ENCODE measurements at places on chromosomes 11 and 22.

DNA sequence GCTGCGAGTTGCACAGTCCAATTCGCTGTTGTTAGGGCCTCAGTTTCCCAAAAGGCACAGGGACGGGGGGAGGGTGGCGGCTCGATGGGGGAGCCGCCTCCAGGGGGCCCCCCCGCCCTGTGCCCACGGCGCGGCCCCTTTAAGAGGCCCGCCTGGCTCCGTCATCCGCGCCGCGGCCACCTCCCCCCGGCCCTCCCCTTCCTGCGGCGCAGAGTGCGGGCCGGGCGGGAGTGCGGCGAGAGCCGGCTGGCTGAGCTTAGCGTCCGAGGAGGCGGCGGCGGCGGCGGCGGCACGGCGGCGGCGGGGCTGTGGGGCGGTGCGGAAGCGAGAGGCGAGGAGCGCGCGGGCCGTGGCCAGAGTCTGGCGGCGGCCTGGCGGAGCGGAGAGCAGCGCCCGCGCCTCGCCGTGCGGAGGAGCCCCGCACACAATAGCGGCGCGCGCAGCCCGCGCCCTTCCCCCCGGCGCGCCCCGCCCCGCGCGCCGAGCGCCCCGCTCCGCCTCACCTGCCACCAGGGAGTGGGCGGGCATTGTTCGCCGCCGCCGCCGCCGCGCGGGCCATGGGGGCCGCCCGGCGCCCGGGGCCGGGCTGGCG is at the start of gene BCR:
Gene BCR (plus strand): TSS at position 209 of the 592 bp plus-strand sequence. CDS start 452 bp downstream, outside the sequence.
- peak; percentile 67 for DNase-seq

- DNase-seq = no peak
These were observed 139.0 kb downstream of the KCNC1 start for GRCh38 chr11:17873586-17873985.

DNA sequence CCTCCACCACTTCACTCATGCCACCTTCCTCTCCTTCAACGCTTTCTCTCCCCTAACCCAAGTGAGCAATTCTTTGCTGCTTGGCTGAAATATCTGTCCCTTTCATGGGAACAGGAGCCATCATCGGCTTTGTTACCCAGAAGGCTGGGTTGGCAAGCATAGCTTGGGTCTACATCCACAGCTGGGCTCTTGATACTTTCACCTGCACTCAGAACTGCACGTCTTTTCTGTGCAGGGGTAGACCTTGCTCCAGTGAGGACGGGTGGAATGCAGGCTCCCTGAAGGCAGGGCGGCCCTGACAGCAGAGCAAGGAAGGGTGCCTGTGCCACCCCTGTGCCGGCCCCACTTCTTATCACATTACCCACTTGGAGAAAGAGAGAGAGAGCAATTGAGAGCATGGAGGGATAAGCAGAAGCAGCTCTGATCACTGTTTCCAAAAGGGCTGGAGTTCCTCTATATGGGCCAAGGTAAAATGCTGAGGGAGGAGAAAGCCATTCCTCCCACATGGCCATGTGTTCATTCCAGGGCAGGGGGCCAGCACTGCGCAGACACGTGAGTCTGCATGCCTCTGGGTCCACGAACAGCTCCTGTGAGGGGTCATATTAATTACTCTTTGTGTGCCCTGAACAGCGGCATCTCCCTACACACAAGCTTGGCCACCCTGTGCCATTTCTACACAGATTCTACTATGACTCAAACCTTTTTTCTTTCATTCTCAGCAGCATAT is 181.8 kb downstream of the BUD13 start:
- DNase-seq = no peak

- DNase-seq = no peak
These were observed 563 bp upstream of the PSMA1 start for GRCh38 chr11:14520747-14521151.

GRCh38 chr11:25633230-25633629 is 698.7 kb upstream of the ANO3 start:
- DNase-seq = no peak

- no peak for DNase-seq
These were observed 15.6 kb downstream of the TOM1 start for GRCh38 chr22:35315141-35315854.

- DNase-seq = no peak
These were observed 37.6 kb downstream of the SHANK2 start for GRCh38 chr11:71214553-71215424.

DNA sequence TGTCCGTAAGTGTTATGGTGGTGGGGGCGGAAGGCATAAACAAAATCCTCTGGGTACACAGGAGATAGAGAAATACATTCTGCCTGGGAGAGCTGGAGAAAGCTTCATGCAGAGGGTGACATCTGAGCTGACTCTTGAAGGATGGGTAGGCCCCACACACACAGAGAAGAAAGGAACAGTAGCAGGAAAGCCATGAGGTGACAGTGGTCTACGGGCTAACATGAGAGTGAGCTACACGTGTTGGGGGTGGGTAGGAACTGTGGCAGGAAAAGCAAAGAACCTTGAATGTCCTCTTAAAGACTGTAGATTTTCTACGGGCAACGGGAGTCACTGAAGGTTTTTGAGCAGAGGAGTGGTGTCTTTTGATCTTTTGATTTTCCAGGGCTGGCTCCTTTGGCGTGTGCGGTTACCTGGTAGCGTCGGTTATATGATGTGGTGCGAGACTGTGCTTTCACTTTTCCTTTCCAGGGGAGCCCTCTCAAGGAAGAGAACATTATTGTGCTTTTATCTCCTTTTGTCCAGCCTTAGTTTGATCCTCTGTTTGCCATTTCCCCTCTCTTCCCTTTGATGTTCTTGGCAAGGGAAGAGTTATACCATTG is 39.7 kb downstream of the ADAMTS8 start:
- DNase-seq = no peak

- no peak for DNase-seq
These were observed 170.2 kb downstream of the DCDC1 start for GRCh38 chr11:31199378-31199777.

- no peak for DNase-seq
These were observed 144.9 kb downstream of the ARHGAP42 start for GRCh38 chr11:100831929-100832494.

DNA sequence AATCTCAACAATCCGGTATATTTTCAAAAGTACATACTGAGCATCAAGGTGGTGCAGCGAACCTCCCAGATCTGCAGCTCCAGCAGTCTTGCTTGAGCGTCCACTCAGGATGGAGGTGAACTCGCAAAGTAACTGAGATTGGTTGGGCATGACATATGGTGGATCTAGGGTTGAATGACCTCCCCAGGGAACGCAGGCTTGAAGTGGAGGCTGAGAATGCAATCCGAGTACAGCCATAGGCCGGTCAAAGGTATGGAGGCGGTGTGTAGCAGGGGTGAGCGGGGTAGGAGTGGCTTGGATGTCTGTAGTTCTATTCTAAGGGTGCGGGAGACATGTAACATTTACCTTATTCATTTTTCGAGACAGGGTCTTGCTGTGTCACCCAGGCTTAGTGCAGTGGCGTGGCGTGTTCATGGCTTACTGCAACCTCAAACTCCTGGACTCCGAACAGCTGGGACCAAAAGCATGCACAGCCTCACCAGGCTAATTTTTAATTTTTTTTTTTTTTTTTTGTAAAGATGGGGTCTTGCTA is 631 bp upstream of the C22orf39 start:
- DNase-seq = peak; percentile 53

DNA sequence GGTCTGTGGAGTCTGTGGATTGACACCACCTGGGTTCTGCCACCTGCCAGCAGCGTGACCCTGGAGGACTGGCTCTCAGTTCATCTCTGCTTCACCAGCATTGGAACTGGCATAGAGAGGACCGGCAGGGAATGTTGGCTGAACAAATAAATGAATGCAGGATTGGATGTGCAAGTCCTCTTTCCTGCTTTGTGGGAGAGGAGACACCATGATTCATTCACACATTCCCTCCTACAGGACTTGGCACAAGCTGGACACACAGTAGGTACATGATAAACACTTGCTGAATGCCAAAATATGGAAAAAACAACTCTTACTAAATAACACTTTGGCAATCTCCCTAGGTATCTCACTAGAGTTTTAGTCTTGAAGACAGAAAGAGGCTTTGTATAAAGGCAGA is 116.6 kb upstream of the NARS2 start:
- DNase-seq = no peak

- DNase-seq = no peak
These were observed 187.6 kb downstream of the PGR start for GRCh38 chr11:100942016-100942415.

DNA sequence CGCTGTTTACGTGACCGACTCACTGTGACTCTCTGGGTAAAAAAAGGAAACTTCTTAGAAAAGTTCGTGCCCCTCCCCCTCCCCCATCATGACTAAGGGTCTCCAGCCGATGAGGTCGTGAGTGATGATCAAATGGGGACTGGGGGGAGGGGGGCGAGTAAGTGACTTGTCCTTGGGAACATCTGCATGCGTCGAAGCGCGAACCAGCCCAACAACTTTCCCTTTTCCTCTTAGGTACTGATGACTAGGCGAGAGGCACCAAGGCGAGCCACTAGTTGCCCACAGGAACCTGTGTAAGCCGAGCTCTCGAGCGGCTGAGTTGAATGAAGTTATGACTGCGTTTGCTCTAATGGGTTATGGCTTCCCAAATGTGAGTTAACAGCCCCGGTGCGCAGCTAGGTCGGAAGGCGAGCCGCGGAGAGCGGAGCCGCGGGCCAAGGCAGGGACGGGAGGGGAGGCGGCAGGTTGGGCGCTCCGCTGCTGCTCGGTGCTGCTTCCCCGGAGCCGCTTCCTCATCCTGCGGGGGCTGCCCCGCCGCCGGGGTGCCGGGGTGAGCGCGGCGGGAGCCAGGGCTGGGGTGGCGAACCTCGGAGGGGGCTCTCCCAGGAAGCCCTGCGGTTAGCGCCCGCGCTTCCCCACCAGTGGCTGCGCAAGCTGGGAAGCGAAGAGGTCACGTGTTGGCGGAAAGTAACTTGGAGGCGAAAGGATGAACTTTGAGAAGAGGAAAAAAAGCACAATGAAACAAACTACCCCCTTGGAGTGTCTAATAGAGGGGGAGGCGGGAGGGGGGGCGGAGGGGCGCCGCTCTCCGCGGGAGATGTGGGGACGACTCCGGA is 22.1 kb upstream of the BDNF start:
- no peak for DNase-seq

- DNase-seq = no peak
These were observed 246.2 kb downstream of the CTTN start for GRCh38 chr11:70644343-70645060.

GRCh38 chr11:27218421-27219038 is 144.5 kb downstream of the CCDC34 start:
- DNase-seq = no peak

DNA sequence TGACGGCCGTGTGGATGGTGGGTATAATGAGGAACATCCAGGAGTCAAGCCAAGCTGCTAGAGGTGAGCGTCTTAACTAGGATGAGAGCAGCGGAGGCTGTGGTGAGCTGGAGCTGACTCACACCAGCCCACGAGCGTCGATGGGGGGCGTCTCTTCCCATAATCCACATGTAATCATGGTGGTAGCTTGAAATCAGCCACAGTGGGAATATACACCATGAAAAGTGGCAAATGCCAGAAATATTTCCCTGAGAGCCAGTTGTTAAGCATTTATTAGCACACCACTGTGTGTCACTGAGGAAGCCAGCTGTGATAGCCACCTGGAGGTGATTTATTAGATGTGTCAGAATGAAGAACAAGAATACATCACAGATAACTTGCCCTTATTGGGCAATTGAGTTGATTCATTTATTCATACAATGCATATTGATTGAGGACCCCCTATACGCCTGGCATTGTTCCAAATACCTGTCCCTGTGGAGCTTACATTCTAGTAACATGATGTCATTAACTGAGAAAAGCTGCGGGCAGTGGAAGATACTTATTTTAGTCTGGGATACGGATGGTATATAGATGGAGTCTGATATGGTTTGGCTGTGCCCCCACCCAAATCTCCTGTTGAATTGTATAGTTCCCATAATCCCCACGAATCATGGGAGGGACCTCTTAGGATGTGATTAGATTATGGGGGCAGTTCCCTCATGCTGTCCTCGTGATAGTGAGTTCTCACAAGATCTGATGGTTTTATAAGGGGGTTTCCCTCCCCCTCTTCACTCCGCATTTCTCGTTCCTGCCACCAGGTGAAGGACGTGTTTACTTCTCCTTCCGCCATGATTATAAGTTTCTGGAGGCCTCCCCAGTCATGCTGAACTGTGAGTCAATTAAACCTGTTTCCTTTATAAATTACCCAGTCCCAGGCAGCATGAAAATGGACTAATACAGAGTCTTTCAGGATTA is 473.4 kb downstream of the METTL15 start:
- no peak for DNase-seq

DNA sequence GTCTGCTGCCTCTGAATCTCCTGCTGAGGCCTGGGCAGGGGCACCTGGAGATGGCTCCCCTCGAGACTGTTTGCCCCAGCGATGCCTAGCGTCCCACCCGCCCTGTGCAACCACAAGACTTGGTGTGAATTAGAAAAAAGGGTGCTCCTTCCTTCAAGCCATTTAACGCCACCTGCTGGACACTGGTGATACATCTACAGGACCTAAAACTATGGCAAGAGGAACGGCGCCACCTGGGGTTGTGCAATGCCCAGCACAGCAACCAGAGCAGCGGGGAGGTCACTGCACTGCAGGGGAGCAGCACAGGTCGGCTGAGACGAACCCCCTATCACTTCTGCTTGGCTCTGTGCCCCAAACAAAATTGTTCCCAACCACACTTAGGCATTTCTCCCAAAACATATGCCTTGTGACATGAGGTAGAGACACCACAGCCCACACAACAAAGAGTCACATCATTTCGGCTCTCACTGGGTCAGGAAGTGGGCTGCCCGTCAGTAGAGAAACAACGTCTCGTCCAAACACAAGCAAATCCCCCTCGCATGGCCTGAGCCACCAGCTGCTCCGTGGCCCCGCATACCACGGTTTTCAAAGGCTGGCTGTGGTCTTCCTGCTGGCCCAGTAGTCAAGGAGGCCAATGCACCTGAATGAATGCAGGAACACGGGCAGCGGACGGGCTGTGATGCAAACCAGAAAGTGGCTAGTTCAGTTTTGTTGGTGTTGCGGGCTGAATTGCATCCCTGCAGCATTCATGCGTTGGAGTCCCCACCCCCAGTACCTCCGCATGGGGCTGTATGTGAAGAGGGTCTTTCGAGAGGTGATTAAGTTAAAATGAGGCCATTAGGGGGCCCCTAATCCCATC is 171.9 kb downstream of the SHANK2 start:
- peak; percentile 47 for DNase-seq

DNA sequence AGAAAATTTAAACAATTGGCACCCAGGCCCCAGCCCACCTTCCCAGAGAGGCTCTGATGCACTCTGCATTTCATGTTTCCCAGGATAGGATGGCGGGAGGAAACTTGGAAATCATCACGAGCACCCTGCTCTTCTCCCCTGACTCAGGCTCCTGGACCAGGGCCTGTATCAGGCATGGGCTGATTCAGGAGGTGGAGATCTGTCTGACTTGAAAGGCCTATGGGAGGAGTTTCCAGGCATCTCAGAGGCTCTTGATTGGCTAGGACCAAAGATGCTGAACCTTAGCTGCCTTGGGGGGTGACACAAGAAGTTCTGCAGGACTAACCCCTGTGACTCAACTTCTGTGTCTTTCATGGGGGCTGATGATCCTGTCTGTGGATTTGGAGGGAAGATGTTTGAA is 106.2 kb downstream of the PKNOX2 start:
- no peak for DNase-seq
